ENCODE measurements at places on chromosomes 1 and 21.

GRCh38 chr21:21286170-21286798, 288.1 kb downstream of the NCAM2 start:
- no peak for DNase-seq

GRCh38 chr1:50060279-50060678, 36.5 kb upstream of the AGBL4 start:
- no peak for DNase-seq

GRCh38 chr1:222314839-222315238, 233.1 kb downstream of the HHIPL2 start:
- DNase-seq = no peak

GRCh38 chr1:42938645-42939615, 19.7 kb downstream of the SLC2A1 start:
- no peak for DNase-seq

- DNase-seq = no peak
These were observed 128.3 kb upstream of the KCNE2 start for GRCh38 chr21:34235514-34235913.

- DNase-seq = no peak
These were observed 3.6 kb upstream of the HHAT start for GRCh38 chr1:210325026-210325670.

GRCh38 chr1:228849011-228849541, 113.8 kb downstream of the RHOU start:
- DNase-seq = no peak

- no peak for DNase-seq
These were observed 5.8 kb downstream of the PRKCZ start for GRCh38 chr1:2055911-2056575.

DNA sequence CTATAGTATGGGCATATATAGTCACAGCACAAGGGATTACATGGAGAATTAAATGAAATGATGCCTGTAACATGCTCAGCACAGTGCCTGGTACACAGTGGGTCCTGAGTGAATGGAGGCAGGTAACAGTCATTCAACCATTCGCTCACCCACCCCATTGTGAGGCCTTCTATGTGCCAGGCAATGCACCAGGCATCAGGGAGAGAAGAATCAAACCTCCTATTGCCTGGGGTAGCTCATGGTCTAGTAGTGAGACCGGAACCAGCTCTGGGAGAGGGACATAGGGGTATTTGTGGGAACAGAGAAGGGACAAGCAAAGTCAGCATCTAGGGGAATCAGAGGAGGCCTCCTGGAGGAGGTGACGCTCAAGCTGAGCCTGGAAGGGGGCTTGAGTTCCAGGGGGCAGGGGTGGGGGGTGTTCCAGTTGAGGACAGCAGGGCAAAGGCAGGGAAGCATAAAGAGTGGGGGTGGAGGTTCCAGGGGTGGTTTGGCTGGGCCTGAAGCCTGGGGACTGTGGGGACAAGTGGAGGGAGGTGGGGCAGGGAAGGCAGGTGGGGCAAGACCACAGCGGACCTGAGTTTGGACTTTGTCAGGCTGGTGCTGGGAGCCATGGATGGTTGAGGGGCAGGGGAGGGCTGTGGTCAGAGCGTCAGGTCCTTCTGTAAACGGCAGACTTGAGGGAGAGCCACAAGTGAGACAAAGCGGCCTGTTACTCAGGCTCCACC, 591.6 kb downstream of the PTPRU start:
- DNase-seq = no peak

DNA sequence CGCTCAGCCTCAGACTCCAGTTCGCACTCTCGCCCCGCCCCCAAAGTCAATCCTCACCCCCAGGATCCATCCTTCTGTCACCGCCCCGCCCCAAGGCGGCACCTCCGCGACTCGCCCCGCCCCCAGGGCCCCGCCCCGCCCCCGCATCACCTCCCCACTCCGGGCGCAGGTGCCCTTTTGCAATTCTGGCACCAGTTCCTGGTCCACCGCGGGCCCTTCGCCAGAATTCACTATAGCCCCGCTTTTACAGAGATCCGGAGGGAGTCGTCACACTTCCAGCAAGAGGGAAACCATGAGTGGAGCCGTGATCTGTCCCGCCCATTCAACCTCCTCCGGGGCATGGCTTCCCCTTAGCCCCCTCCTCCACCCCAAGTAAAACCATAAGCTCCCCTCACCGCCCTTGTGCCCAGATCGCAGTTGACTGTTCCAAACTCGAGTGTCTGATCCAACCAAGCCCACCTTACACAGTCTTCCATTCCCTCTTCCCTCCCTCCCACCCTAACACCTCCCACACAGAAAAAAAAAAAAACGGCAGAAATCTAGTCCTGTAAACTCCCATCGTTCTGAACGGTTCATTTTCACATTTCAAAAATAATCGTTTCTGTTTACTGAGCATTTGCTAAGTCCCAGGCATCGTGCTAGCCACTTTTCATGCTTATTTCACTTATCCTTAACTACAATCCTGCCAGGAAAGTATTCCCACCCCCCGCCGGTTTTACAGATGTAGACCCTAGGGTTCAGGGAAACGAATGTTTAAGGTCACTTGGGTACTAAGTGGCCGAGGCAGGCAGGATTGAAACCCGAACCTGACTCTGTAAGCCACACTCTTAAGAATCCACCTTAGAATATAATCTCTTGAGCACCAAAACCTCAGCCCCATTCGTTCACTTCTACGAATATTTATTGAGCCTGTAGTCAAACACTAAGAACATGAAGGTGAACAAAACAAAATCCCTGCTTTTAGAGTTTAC, 1.3 kb upstream of the DNAJC16 start:
- no peak for DNase-seq

DNA sequence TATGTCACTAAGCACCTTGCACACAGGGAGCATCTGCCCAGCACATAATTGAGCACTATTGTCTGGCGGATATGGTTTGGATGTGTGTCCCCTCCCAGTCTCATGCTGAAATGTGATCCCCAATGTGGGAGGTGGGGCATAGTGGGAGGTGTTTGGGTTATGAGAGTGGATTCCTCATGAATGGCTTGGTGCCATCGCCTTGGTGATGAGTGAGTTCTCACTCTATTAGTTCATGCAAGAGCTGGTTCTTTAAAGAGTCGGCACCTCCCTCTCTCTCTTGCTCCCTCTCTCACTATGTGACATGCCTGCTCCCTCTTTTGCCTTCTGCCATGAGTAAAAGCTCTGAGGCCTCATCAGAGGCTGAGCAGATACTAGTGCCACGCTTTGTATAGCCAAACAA, 9.5 kb downstream of the CTSK start:
- DNase-seq = no peak

GRCh38 chr1:151935894-151936602, 26.7 kb upstream of the THEM4 start:
- DNase-seq = no peak

DNA sequence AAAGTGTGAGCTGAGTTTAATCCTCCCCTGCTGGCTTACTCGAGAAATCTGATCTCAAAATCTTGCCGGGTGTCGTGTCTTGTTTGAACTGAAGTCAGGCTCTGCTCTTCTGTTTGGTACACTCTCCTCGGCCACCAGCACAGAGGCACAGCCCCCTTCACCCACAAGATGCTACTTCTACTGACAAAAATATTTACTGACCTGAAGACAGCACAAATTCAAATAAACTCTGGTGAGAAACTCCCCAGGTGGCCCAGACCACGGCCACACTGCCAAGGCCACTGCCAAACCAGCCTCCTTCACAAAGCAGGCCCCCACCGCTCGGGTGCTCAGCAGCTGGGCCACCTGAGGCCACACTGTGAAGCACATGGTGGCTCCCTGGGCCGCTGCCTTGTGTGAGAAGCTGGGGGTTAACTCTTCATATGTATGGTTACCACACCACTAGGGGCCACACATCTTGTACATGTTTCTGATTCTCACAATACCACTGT, 80.6 kb downstream of the TGFBR3 start:
- DNase-seq = no peak

- peak; percentile 6 for DNase-seq
These were observed at the start of gene PLPPR4 for GRCh38 chr1:99264201-99265021. PLPPR4 (plus strand) TSS chr1:99264492; CDS start chr1:99264594, 102 bp downstream.
